Progenitor cell of endocrine pancreas (in vitro differentiated cells): ENCODE measurements at places on chromosomes 13 and 19. TPM values are rescaled to one million over a fixed set of nuclear protein-coding genes. Genes with fewer than 3 reads are reported as not detected.

DNA sequence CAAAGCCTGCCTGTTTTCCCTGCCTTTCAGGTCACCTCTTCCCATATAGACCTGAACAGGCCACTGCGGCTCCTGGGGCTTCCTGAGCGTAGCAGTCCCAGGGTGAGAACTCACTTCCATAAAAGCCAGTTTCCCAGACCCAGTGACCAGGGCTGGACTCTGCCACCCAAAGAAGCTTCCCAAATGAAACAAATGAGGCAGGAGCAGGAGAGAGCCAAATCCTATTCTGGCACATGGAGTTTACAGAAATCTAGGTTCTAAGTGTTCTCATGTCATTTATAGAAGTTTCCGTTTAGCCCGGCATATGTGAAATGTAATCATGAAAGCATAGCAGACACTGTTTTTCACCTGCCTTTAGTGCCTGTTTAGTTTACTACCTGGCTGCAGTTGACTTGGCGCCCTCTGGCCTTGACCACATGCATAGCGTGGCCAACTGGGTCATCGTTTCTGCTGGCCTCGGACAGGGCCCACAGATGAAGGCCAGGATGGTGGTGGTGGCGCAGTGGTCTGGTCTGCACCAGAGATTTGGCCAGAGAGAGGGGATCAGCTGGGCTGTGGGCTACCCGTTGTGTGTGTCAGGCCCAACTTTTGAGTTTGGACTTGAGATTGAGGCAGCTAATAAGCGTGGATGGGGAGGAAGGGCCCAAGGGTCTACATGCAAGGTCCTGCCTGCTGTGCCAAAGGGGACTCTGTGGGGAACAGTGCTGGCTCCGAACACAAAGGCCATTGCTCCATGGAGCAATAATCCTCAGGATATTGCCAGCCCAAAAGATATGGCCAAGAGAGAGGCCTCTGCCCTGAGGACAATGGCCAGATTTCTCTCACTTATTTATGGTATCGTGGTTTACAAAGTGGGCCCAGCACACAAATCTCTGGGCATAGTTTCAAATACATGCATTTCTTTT, 43.3 kb downstream of the NFIX start:
- peaks cover 90% of the 10 kb centered on the region for H3K27me3 ChIP-seq
- H3K27ac ChIP-seq = no peak overlapping the region
- H3K4me1 ChIP-seq = no peaks in the 10 kb centered on the region
- H3K4me3 ChIP-seq = no peak overlapping the region
- H3K36me3 ChIP-seq = no peaks in the 10 kb centered on the region

- DNase-seq = no peak
- H3K36me3 ChIP-seq = no peaks in the 10 kb centered on the region
- H3K27ac ChIP-seq = no peak overlapping the region
- H3K4me3 ChIP-seq = no peak overlapping the region
- peaks cover 27% of the 10 kb centered on the region for H3K27me3 ChIP-seq
- peaks cover 4% of the 10 kb centered on the region for H3K4me1 ChIP-seq
These were observed 109.6 kb upstream of the CACNA1A start for GRCh38 chr19:13615890-13616289.

- H3K4me1 ChIP-seq = no peaks in the 10 kb centered on the region
- DNase-seq = no peak
- H3K4me3 ChIP-seq = no peak overlapping the region
- H3K27ac ChIP-seq = no peak overlapping the region
- no peaks in the 10 kb centered on the region for H3K27me3 ChIP-seq
These were observed 59.5 kb upstream of the SLITRK1 start for GRCh38 chr13:83941701-83942335.

DNA sequence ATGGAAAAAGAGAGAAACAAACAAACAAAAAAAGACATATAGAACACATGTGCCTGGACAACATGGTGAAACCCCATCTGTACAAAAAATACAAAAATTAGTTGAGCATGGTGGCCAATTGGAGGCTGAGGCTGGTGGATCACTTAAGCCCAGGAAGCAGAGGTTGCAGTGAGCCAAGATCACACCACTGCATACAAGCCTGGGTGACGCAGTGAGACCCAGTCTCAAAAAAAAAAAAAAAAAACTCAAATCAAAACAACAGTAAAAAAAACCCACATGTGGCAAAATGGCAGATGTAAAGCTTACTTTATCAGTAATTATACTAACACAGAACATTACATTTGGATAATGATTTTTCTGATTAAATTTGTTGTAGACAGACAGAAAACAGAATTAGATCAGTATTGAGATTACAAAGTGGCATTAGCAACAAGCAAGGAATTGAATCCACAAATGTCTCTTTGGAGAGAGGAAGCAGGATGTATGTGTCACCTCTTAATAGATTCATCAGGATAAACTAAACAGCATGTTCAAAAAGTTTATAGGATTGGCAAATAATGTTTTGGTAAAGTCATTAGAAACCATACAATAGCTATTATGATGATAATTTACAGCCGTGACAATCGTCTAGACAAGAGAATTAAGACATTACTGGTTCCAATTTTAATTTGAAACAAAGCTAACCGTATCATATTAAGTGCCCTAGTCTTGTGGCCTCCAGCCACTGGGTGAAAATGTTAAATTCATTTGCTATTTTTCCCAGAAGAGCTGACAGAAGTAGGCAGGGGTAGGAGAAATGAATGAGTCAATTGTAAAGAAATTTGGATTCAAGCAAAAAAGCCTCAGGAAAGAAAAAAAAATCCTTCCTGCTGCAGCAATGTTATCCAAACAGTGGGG, 206.0 kb downstream of the FGF14 start:
- H3K4me3 ChIP-seq = no peak overlapping the region
- no peak for DNase-seq
- H3K27me3 ChIP-seq = no peaks in the 10 kb centered on the region
- H3K27ac ChIP-seq = no peak overlapping the region

GRCh38 chr19:38210458-38210987, 13.5 kb downstream of the DPF1 start:
- peaks cover 12% of the 10 kb centered on the region for H3K4me1 ChIP-seq
- H3K27me3 ChIP-seq = peaks cover 27% of the 10 kb centered on the region
- peak; percentile 42 for DNase-seq
- H3K27ac ChIP-seq = peak overlapping the region; percentile 77
- peak overlapping the region; percentile 22 for H3K4me3 ChIP-seq

CYP4F11 gene
- total RNA-seq = not detected in 2 replicates

CDC42EP5 gene
- 1.6 and 2.1 TPM in 2 replicates for total RNA-seq

LYPD5 gene
- not detected in 2 replicates for total RNA-seq
